ENCODE measurements at places on chromosomes 6 and 20.

DNA sequence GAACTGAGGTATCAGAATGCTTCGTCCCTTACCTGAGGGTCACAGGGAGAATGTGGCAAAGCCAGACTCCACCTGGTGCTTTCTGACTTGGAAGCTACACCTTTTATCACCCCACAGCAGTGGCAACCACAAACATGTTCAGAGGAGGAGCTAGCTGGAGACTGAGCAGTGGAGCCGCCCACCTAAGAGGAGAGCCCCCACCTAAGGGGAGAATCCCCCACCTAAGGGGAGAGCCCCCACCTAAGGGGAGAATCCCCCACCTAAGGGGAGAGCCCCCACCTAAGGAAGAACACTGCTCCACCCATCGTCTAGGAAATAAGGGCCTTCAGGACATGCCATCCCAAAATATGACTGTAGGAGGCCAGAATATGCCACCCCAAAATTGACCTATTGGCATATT, 4.0 kb downstream of the SLC52A3 start:
- DNase-seq = no peak

DNA sequence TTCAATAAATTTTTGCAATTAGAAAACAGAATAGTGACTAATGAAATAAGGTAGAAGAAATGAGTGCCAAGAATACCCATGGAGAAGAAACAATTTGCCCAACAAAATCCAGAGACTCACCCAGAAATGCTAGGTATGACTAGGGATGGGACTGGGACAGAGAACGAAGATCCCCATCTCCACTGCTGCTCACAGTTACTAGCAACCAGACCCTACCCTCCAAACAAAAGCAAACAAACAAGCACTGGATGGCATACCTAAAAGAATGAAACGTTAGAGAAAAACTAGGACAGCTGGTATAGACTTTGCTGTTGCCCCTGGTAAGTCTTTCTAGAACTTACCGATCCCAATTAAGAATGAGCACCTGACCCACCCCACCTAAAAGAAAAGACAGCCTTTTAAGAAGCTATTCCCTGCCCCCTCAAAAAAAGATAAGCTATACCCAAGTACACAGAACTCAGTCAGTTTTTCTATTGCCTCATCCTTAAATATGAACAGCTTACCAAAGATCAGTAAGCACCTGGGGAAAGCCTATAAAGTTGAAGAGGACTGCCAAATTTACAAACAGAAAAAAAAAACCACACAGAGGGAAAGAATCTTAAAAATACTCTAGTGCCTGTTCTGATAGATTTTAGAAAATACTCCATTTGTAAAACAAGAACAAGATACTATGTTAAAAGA, 31.7 kb downstream of the REPS1 start:
- no peak for DNase-seq

DNA sequence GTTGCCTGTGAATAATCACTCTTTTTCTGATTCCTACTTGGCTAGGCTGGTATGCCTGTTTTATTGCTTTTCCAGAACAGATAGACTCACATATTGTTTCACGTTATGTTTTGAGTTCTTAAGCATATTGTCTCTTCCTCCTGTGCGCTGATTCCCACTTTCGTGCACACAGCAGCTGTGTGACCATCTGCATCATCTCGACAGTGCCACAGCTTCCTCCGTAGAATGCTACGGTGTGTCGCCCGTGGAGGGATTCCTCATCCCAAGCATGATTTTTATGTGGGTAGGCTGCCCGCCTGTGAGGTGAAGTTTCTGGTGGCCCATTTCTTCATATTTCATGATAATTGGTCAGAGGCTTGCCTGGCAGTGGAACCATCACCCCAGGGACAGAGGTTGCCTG, 31.8 kb downstream of the PLCB4 start:
- DNase-seq = no peak

- DNase-seq = no peak
Measured at GRCh38 chr6:167109651-167110050, 13.2 kb upstream of the CCR6 start.

GRCh38 chr20:42690842-42691437, 498.8 kb downstream of the PTPRT start:
- no peak for DNase-seq

Measured in mesenteric fat pad (tissue), 1 donor.